Lung (tissue), 17 donors: ENCODE measurements at places on chromosomes 1 and 21. TPM values are rescaled to one million over a fixed set of nuclear protein-coding genes. Genes with fewer than 3 reads are reported as not detected.

GRCh38 chr1:33048426-33048825 is 11.7 kb upstream of the AK2 start:
- H3K36me3 ChIP-seq = no peaks in the 10 kb centered on the region
- H3K27me3 ChIP-seq = no peaks in the 10 kb centered on the region
- no peaks in the 10 kb centered on the region for H3K4me1 ChIP-seq
- DNase-seq = no peak
- no peak overlapping the region for H3K27ac ChIP-seq
- no peak overlapping the region for H3K4me3 ChIP-seq

Gene CHIA
- total RNA-seq = 11.4 TPM

DNA sequence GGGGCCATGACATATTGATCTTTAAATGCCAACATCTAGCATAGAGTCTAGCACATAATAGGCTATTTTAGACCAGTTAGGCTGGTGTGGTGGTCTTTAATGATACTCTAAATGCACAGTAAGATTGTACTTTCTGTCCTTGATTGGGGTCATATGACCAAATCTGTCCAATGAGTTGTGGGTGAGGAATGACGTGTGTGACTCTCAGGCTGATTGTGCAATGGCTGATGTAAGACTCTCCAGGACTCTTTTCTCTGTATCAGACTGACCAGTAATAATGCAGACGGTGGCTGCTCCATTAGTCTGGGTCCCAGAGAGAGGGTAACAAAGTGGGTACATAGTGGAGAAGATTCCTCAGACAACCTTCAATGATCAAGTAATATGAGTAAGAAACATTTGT is 541.6 kb upstream of the CAMK1G start:
- H3K36me3 ChIP-seq = no peaks in the 10 kb centered on the region
- no peak for DNase-seq
- H3K27me3 ChIP-seq = no peaks in the 10 kb centered on the region
- no peaks in the 10 kb centered on the region for H3K4me1 ChIP-seq

Gene LYPD8
- total RNA-seq = not detected

Gene STUM
- 0.51 TPM for total RNA-seq

GRCh38 chr1:43206600-43207228 is 34.6 kb downstream of the CFAP57 start:
- peak overlapping the region; percentile 49 for H3K27ac ChIP-seq
- no peaks in the 10 kb centered on the region for H3K36me3 ChIP-seq
- H3K4me3 ChIP-seq = no peak overlapping the region
- no peaks in the 10 kb centered on the region for H3K27me3 ChIP-seq
- H3K4me1 ChIP-seq = peaks cover 11% of the 10 kb centered on the region

DNA sequence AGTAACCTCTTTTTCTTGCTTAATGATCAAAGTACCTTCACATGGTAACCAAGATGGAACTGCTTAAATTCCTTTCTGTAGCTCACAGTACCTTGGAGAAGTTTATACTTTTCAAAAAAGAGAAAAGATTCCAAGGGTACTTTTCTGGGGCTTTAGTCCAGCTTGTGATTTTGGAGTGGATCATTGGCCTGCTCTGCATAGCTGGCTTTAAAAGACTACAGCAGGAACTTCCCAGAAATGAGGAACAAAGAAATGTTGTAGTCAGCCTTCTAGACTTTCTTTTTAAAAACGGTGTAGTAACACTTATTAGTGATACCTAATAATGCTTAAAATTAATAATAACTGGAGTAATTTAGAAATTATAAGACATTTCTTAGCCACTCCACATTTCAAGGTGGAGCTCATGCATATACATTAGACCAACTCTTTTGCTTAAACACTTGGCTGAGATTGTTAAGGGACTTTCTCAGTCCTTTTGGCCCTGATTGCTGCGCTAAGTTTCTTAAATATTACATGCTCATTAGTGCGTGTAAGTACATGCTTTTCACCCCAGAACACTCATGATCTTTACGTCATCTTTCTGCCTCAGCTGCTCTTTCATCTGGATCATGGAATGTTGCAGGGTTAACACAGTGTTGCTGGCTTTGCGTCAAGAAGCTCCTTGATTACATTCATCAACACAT is 57.3 kb downstream of the SDCCAG8 start:
- DNase-seq = no peak
- H3K36me3 ChIP-seq = peaks cover 10% of the 10 kb centered on the region
- no peak overlapping the region for H3K27ac ChIP-seq
- H3K27me3 ChIP-seq = no peaks in the 10 kb centered on the region
- H3K4me3 ChIP-seq = no peak overlapping the region

DNA sequence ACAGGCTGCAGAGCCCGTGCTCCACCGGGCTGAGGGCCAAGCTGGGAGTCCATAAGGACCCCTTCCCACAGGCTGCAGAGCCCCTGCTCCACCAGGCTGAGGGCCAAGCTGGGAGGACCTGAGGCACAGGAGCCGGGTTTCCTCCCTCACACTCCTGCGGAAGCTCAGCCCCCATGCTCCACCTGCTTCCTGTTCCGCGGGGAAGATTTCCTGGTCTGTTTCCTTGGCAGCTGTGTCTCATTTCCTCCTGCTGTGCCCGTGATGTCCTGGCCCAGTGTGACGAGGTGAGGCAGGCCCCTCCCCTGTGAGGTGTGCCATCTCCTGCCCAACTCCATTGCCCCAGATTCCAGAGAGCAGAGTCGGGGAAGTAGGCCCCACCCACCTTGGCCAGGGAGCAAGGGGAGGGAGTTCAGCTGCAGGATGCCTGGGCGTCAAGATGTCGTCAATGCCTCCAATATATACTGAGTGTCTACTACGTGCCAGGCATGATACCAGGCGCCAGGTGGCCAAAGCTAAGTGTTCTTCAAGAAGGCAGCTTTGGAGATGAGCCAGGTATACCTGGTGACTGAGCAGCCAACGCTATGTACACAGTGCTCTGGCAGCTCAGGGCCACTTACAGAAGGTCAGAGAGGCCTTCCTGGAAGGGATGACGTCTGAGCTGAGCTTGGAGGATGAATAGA is 58.8 kb downstream of the NAV1 start:
- no peaks in the 10 kb centered on the region for H3K27me3 ChIP-seq
- DNase-seq = peak; percentile 80
- H3K27ac ChIP-seq = peak overlapping the region; percentile 14
- H3K36me3 ChIP-seq = no peaks in the 10 kb centered on the region

- no peaks in the 10 kb centered on the region for H3K36me3 ChIP-seq
- peaks cover 3% of the 10 kb centered on the region for H3K4me1 ChIP-seq
- no peak overlapping the region for H3K4me3 ChIP-seq
- DNase-seq = no peak
These were observed 14.0 kb downstream of the PRR9 start for GRCh38 chr1:153231363-153231762.

Gene SERPINC1
- total RNA-seq = not detected

- H3K27ac ChIP-seq = no peak overlapping the region
- no peak for DNase-seq
- H3K36me3 ChIP-seq = no peaks in the 10 kb centered on the region
- no peak overlapping the region for H3K4me3 ChIP-seq
- no peaks in the 10 kb centered on the region for H3K27me3 ChIP-seq
- peaks cover 6% of the 10 kb centered on the region for H3K4me1 ChIP-seq
These were observed 7.2 kb downstream of the ABCA4 start for GRCh38 chr1:94113589-94114226.

- no peak for DNase-seq
- no peak overlapping the region for H3K27ac ChIP-seq
- peaks cover 25% of the 10 kb centered on the region for H3K36me3 ChIP-seq
- no peaks in the 10 kb centered on the region for H3K4me1 ChIP-seq
These were observed 36.2 kb downstream of the KCTD3 start for GRCh38 chr1:215603319-215603718.

DNA sequence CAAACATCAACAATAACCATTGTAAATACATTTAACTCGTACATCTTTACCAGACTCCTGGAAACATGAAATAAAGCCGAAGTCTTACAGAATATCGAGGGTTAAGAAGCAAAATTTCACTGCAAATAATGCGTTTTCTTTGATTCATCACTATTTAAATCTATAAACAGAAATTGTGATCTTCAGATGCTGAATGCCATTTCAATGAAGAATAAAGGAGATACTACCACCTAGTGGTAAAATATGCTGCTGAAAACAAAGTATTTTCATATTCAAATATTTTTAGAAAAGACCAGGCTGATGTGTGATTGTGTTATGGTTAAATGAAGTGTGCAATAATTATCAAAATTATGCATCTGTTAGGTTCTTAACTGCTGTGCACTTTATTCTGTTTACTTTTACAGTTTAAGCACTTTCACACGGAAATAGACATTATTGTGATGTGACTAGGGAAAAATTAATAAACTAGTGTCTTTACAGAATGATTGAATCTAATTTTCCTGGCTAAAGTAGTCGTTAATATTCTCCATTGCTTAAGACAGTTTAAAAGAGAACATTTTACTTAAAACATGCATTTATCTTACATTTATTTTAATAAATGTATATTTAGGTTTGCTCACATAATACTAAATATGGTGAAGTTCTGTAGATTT is 1093.1 kb downstream of the MRPL39 start:
- no peaks in the 10 kb centered on the region for H3K4me1 ChIP-seq
- H3K36me3 ChIP-seq = no peaks in the 10 kb centered on the region
- H3K4me3 ChIP-seq = no peak overlapping the region
- no peak overlapping the region for H3K27ac ChIP-seq
- DNase-seq = no peak

Gene PSEN2
- total RNA-seq = 28.1 TPM

GRCh38 chr1:184190616-184191015 is 139.1 kb downstream of the TSEN15 start:
- no peaks in the 10 kb centered on the region for H3K36me3 ChIP-seq
- no peak overlapping the region for H3K27ac ChIP-seq
- no peaks in the 10 kb centered on the region for H3K27me3 ChIP-seq
- DNase-seq = no peak

DNA sequence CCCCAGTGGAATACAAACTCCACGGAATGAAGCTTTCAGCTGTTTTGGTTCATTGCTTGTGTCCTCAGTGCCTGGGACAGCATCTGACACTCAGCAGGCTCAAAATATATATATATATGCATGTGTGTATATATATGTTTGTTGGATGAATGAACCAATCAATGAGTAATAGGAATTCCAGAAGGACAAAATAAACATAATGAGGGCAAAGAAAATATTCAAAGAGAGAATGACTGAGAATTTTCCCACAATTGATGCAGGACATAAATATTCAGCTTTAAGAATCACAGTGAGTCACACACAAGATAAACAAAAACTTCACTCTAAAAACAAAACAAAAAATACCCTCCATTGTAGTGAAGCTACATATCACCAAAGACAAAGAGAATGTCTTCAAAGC is 64.0 kb downstream of the CHD5 start:
- no peaks in the 10 kb centered on the region for H3K36me3 ChIP-seq
- H3K4me3 ChIP-seq = no peak overlapping the region
- no peaks in the 10 kb centered on the region for H3K27me3 ChIP-seq
- DNase-seq = no peak

GRCh38 chr1:109906160-109906838 is 4.3 kb upstream of the CSF1 start:
- DNase-seq = no peak
- H3K4me1 ChIP-seq = peaks cover 10% of the 10 kb centered on the region
- no peaks in the 10 kb centered on the region for H3K27me3 ChIP-seq
- no peak overlapping the region for H3K4me3 ChIP-seq

Gene FNBP1L
- total RNA-seq = 31.7 TPM

GRCh38 chr1:219189952-219190351 is 16.3 kb downstream of the LYPLAL1 start:
- no peak for DNase-seq
- no peaks in the 10 kb centered on the region for H3K27me3 ChIP-seq
- H3K27ac ChIP-seq = no peak overlapping the region
- H3K4me1 ChIP-seq = peaks cover 17% of the 10 kb centered on the region

- no peak for DNase-seq
- no peaks in the 10 kb centered on the region for H3K4me1 ChIP-seq
- H3K27ac ChIP-seq = no peak overlapping the region
- no peak overlapping the region for H3K4me3 ChIP-seq
- H3K36me3 ChIP-seq = peaks cover 13% of the 10 kb centered on the region
These were observed 57.3 kb downstream of the OBSCN start for GRCh38 chr1:228265167-228265566.

Gene PBX1
- 112 TPM for total RNA-seq

Gene S100A1
- total RNA-seq = not detected

DNA sequence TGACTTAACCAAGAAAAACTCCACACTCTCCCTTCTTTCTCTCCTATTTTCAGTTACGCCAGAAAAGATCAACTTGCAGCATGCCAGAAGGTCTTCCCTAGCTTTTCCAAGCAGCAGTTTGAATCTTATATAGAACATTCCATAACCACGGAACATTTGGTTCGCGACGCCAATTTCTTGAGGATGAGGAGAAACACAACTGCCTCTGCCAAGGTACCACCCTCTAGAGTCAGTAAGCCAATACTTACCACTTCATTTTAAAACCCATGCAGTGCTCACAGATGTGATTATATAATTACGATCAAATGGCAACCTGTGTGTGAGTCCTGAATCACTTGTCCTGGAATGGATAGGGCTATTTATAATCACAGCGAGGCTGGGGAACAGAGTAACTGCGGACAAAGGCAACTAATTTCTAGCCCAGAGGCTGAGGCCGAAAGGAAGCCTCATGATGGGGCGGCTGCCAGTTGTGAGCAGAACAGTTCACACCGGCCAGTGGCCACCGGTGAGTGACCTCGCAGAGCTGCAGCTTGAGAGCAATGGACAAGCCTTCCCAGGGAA is 43.2 kb upstream of the BACE2 start:
- no peak overlapping the region for H3K27ac ChIP-seq
- H3K27me3 ChIP-seq = no peaks in the 10 kb centered on the region
- DNase-seq = no peak
- H3K4me3 ChIP-seq = no peak overlapping the region
- H3K36me3 ChIP-seq = no peaks in the 10 kb centered on the region

DNA sequence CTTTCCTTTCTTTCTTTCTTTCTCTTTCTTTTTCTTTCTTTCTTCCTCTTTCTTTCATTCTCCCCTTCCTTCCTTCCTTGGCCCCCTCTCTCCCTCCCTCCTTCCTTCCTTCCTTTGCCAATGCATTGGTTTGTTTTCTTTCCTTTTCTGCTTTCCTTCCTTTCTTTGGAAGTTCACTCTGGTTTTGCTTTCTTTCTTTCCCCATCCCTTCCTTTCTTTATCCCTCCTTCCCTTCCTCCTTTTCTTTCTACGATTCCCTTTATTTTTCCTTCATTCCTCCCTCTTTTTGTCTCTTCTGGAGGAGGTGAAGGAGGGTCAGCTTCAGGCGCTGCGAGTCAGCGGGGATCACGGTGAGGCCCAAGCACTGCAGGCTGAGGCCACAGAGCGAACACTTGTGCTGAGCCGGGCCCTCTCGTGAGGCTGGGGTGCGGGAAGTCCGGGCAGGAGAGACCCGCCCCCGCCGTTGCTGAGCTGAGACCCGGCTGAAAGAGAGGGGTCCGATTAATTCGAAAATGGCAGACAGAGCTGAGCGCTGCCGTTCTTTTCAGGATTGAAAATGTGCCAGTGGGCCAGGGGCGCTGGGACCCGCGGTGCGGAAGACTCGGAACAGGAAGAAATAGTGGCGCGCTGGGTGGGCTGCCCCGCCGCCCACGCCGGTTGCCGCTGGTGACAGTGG is 1.5 kb downstream of the SIM2 start:
- H3K27ac ChIP-seq = no peak overlapping the region
- no peaks in the 10 kb centered on the region for H3K36me3 ChIP-seq
- H3K4me1 ChIP-seq = peaks cover 2% of the 10 kb centered on the region

DNA sequence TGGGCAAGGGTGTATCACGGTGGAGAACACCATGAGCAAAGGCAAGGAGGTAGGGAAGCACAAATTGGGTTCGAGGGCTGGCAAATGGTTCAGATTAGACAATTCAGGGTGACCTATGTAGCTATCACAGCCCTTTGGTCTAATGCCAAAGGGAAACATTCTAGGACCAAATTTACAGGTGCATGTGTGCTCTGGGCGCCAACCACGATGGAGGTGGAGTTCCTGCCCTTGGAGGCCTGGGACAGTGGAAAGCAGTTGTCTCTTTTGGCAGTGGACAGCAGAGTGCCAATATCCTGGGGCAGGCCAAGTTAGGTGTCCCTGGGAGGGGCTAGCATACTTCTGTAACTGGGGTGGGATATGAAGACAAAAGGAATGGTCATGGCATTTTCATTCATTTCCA is 40.1 kb downstream of the IGFN1 start:
- no peaks in the 10 kb centered on the region for H3K36me3 ChIP-seq
- DNase-seq = no peak
- H3K27ac ChIP-seq = no peak overlapping the region
- H3K4me1 ChIP-seq = no peaks in the 10 kb centered on the region
